ENCODE measurements at places on chromosomes 12 and 14.

GRCh38 chr12:5912011-5912410, 33.0 kb downstream of the ANO2 start:
- no peak for DNase-seq

DNA sequence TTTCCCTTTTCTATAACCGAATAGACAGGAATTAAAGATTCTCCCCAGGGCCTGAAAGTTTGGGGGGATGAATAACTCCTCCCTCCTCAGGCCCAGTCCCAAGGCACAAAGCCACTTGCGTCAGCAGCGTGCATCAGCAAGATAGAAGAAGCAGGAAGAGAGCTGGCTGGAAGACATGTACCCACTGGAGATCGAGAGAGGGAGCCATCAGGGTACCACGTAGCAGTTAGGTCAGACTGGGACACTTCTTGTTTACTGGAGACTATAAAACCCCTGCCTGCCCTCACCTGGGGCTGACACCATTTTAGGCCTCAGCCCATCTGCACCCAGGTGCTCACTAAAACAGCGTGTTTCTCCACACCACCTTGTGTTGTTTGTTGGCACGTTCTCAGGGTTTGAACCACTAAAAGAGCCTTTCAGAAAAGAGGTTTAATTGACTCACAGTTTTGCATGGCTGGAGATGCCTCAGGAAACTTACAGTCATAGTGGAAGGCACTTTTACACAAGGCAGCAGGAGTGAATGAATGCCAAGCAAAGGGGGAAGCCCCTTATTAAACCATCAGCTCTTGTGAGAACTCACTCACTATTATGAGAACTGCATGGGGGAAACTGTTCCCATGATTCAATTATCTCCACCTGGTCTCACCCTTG, 93.2 kb downstream of the TMTC3 start:
- no peak for DNase-seq

GRCh38 chr12:49899286-49899843, 4.3 kb downstream of the FAIM2 start:
- DNase-seq = no peak

GRCh38 chr12:93808169-93808899, 131.2 kb downstream of the CRADD start:
- DNase-seq = no peak

DNA sequence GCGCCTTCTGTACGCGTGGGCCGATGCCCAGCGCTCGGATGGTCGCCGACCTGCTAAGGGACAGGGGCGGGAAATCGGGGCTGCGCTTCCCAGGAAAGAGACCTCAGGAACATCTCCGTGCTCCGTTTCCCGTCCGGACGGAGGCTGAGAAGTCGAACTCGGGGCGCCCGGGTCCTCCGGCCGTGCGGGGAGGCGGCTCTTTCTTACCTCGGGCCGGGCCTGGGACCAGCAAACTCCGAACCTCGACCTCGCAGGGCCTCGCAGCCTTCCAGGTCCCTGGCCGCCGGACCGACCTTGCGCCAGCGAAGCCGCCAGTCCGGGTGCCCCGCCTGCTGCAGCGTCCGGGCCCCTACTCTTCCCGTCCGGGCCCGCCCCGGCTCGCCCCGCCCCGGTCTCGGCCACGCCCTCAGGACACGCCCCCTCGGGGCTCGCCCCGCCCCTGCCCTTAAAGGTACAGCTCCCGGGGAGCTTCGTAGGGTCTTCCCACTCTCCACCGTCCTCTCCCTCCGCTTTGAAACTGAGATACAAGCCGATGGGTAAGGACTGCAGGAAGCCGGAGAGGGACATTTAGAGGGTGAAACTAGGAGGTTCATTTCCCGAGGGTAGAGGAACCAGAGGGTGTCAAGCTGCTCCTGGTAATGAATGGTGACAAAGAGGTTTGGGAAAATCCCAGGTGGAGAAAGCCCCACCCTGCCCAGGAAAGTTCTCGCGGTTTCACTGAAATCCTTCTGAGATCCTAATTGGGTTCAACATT, at the start of gene SLC8B1:
Gene SLC8B1, minus strand, starts transcription at position 324 of the 754 bp plus-strand sequence. CDS start 2,231 bp downstream, outside the sequence.
- peak; percentile 86 for DNase-seq

GRCh38 chr14:57818511-57818910, 47.4 kb downstream of the SLC35F4 start:
- no peak for DNase-seq

GRCh38 chr12:14956024-14956891, 5.1 kb downstream of the ARHGDIB start:
- no peak for DNase-seq

DNA sequence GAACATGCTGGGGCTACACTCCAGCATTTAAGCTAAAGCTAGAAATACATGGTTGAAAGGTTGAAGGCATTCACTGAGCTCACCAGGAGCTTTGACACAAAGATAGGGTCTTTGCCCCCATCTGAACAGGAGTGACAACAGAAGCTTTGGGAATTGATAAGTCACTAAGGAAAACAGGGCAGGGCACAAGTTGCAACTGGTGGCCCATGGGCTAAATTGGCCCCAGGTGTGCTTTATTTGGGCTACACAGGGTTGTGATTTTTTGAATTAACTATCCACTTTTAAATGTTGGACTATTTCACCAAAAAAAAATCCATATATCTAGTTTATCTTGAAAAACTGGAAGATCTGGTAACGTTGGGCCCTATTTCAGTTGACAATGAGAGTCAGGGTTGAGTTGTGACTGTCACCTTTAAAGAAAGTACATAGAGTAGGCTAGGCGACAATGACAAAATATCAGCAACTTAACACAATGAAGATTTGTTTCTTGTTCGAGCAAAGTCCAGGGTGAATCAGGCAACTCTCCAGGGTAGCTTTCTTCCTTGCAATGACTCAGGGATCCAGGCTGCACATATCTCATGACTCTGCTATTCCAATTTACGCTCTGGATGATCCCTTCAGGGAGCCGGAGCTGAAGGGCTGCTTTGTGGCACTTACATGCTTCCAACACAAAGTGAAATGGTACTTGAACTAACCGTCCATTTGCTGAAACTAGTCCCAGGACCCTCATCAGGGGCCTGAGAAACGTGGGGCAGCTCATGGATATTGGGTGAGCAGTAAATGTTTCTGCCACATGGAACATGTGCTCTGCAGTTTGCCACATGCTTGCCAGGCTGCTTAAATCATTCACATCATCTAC, 13.3 kb upstream of the EIF4B start:
- DNase-seq = no peak

DNA sequence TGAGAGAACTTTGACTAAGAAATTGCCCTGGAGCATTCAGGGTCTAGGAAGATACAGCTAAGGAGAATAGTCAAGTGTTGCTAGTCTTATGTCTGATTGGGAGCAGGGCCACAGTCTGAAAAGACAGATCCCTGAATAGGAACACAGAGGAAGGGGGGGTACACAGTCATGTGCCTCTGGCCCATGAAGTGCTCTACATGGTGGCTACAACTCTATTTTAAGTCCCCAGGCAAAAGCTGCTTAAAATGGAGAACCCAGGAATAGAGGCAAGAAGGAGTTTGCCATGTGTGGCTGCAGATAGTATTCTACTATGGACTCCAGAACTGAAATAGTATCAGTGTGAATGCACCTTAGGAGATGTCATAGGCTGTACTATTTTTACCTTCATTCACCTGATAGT, 118.0 kb upstream of the NPAS3 start:
- no peak for DNase-seq
